ENCODE measurements at places on chromosomes 3 and 15.

DNA sequence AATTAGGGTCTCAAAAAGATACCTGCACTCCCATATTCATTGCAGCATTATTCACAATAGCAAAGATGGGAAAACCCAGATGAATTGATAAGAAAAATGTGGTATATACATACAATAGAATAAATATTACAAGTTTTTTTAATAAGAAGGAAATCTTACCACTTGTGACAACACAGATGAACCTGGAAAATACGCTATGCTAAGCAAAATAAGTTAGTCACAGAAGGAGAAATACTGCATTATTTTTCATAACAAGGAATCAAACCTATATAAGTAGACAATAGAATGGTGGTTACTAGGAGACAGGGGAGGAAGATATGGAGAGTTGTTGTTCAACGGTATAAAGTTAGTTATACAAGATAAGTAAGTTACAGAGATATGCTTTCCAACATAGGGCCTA is 130.0 kb downstream of the GSK3B start:
- no peak for DNase-seq

GRCh38 chr3:128168836-128169235 is 15.6 kb downstream of the EEFSEC start:
- DNase-seq = no peak

- peak; percentile 44 for DNase-seq
Observed at GRCh38 chr3:36219398-36219797, 160.9 kb upstream of the STAC start.

- DNase-seq = peak; percentile 64
Observed at GRCh38 chr3:46184469-46184868, 23.6 kb downstream of the CCR1 start.

DNA sequence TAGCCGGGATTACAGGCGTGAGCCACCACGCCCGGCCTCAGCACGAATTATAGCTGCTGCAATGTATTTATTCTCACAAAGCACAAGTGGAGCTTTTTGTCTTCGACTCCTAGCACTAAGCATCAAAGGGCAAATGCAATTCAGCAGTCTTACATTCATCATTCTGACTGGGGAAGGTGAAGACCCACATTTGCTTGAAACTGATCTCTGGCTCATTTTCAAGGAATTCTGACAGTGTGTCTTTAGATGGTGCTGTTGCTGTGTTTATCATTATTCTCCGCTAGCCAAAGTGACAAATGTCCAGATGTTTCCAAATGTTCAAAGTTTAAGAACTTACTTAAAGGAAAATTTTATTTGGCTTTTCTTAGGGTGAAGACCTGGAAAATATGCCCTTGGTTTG is 55.9 kb downstream of the SGO1 start:
- DNase-seq = no peak

DNA sequence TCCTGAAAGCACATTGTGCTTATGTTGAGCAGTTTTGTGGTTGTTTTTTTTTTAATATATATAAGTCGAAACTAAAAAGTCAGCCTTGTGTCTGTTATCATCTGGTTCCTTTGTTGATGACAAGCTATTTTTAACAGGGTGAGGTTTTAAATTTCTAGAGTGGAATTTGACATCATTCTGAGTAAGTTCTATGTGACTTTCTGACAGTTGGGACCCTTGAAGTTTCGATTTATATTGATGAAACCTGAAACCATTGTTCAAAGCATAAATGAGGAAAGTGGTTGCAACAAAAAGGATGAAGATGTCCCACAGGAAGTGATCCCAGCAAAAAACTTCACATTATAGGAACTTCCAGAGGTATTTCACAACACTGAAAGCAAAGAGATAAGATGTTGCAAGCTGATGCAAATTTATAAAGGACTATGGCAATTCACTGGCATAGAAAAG is 94.0 kb downstream of the CYP19A1 start:
- no peak for DNase-seq

DNA sequence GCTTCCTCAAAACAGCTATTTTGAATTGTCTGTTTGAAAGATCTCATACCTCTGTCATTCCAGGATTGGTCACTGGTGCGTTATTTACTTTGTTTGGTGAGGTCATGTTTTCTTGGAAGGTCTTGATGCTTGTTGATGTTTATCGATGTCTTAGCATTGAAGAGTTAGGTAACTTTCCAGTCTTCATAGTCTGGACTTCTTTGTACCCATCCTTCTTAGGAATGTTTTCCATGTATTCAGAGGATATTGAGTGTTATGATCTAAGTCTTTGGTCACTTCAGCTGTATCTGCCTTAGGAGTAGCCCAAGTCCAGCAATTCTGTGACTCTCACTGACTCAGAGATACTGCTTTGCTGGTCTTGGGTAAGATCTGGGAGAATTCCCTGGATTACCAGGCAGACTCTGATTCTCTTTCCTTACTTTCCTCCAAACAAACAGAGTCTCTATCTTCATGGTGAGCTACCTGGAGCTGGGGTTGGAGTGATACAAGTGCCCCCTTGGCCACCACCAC is 398.6 kb downstream of the ZIC4 start:
- no peak for DNase-seq

- DNase-seq = no peak
Observed at GRCh38 chr15:37298271-37298670, 197.9 kb upstream of the MEIS2 start.

DNA sequence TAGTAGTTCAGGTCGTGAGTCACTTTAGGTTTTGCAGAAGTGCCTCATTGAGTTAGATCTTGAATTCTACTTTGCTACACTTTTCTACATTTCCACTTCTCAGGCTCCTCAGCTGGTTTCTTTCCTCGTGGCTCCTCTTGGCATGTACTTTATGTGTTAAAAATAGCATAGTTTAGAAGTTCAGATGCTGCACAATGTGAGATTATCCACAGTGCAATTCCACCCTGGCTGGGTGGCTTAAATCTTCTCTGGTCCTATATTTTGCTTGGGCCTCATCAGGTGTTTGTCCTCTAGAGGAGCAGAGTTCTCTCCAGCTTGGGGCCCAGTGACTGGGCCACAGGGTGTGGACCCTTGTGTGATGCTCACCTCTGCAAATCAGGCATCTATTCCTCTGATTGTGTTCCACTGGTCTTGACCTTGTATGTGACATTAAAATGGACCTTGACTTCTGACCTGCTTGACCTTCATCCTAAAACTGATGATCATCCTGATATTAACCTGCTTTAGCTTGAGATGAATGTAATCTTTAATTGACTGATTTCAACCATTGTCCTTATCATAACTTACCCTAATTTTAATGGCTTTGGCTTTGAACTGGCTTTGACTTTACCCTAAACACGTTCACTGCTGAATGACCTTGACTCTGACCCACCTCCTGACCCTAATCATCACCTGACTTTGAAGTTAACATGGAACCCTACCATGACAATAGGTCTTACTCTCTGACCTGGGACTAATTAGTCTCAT is 63.9 kb upstream of the ACAD9 start:
- no peak for DNase-seq
